ENCODE measurements at places on chromosomes 1 and 21. TPM values are rescaled to one million over a fixed set of nuclear protein-coding genes. Genes with fewer than 3 reads are reported as not detected.

RAB25 gene
- 3.4 TPM for total RNA-seq

RPE65 gene
- 0.32 TPM for total RNA-seq

HES4 gene
- 13.4 TPM for total RNA-seq

CD52 gene
- not detected for total RNA-seq

PRRX1 gene
- total RNA-seq = 51.3 TPM

TDRD5 gene
- under 0.01 TPM for total RNA-seq

ATG4C gene
- 10.6 TPM for total RNA-seq

CHD5 gene
- 0.24 TPM for total RNA-seq

OBSCN gene
- 7.4 TPM for total RNA-seq

FAM76A gene
- 8.7 TPM for total RNA-seq

COL11A1 gene
- total RNA-seq = 8.0 TPM

GOLT1A gene
- not detected for total RNA-seq

VWA5B1 gene
- total RNA-seq = not detected

UBL4B gene
- total RNA-seq = not detected

C4BPA gene
- not detected for total RNA-seq

PHLDA3 gene
- total RNA-seq = 76.5 TPM

SLAMF9 gene
- total RNA-seq = not detected

All from epithelial cell of alveolus of lung (primary cell).